ENCODE measurements at places on chromosomes 6 and 20.

DNA sequence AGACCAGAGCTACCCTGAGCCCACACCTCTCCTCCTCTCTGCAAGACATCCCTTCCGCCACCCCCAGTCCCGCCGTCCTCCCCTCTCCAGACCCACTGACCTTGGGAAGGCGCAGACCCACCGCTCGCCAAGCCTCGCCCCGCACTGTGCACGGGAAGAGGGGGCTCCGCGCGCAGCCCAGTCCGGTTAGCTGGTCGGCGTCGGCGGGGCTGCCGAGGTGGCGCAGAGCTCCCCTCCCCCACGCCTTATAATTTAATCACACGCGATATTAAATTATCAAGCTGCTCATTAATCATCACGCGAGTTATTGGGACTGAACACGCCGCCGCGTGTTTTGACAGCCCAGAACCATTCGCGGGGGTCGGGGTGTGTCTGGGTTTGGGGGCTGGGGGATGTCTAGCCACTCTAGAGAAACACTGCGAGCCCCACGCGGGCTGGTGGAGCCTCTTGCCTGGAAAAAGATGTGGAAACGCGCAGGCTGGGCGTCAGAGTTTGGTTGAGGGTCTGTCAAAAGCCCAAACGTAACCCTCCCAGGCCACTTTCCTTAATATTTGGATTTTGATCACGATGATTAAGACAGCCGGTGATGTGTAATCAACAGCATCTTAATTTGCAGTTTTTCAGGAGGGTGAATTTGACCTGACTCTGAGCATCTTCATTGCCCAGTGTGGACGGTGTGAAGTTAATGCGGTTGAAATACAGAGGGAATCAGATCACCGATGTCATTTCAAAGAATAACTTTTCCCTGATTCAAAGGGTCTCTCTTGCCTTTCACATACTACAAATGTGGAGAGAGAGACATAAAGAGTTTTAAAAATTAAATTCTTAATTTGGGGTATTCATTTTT, at the start of gene LINC00237:
Gene LINC00237, minus strand, starts transcription at position 188 of the 847 bp plus-strand sequence.
- DNase-seq, result no peak

DNA sequence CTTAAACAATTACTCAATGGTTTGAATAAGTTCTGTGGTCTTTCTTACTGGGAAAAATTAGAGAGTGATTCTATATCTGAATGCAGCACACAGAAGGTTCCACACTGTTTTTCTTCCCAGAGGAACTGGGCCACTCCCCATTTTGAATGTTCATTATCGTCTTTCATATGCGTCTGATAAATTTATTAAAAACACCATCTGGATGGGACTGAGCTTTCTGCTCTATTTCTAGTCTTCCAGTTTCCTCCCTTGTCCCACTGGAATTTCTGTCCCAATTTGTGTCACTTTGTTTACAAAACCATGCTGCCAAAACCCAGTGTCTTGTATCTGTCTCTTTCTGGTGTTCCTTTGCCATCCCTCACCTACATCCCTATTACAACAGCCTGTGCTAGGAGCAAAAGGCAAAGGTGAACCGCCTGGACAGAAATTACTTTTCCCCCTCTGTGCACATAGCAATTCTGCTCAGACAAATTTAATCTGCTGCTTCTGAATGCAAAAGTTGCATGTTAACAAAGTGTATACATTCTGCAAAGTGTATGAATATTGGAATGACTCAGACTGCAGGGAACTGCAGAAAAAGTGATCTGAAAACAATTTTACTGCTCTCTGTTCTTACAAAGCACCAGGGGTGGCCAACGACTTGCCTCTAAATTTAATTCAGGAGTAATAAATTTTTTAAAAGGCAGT, 333.6 kb downstream of the BTBD9 start:
- DNase-seq, result no peak

- no peak for DNase-seq
Measured at GRCh38 chr6:105744815-105745214, 341.3 kb upstream of the PRDM1 start.

DNA sequence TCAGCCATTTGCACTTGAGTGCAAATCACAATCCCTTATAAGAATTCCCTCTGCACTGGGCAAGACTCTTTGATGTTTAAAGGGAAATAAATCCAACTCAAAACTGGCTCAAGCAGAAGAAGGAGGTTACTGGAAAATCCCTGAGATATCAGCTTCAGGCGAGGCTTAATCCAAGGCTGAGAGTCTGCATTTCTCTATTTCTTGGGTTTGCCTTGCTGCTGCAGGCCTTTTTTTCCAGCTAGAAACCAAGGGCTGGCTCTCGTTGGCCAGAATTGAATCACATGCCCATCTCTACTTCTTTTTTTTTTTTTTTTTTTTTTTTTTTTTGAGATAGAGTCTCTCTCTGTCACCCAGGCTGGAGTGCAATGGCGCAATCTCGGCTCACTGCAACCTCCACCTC, 11.7 kb downstream of the HCK start:
- no peak for DNase-seq

- no peak for DNase-seq
Measured at GRCh38 chr6:44444853-44445252, 57.3 kb downstream of the CDC5L start.

- no peak for DNase-seq
Measured at GRCh38 chr6:11595903-11596302, 58.4 kb downstream of the TMEM170B start.

- DNase-seq, result no peak
Measured at GRCh38 chr6:158170656-158171081, 2.5 kb downstream of the GTF2H5 start.

DNA sequence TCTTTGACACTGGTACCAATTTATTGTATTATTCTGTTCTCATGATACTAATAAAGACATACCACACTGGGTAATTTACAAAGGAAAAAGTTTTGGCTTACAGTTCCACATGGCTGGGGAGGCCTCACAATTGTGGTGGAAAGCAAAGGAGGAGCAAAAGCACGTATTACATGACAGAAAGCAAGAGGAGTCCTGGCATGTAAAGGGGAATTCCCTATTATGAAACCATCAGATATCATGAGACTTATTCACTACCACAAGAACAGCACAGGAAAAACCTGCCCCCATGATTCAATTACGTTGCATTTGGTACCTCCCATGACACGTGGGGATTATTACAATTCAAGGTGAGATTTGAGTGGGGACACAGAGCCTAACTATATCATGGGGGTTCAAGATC, 43.4 kb downstream of the SLC22A2 start:
- DNase-seq, result no peak

GRCh38 chr6:35295521-35296315, 1.9 kb upstream of the DEF6 start:
- no peak for DNase-seq

GRCh38 chr20:16025084-16025483, 548.2 kb downstream of the KIF16B start:
- no peak for DNase-seq

DNA sequence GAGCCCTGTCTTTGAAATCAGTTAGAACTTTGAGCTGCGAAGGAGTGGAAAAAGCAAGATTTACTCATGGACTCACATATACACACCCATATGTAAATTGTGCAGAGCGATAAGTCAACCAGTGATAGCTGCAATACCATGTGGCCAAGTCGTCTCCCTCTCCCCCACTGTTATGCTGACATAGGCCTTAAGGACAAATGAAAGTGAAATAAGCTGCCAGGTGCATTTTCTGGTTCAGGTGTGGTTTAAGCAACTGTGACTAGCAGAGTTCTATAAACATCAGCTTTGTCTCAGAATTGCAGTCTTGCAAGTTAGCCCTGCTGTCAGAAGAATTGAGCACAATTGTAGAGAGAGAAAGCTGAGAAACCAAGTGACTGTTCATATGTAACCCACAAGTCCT, 9.6 kb downstream of the FAM83B start:
- DNase-seq, result no peak

- peak; percentile 82 for DNase-seq
Measured at GRCh38 chr20:3470627-3471396, at the start of gene ATRN. Gene ATRN (plus strand): TSS chr20:3471018. CDS start chr20:3471108, 90 bp downstream.

GRCh38 chr6:22583927-22584326, 14.6 kb downstream of the HDGFL1 start:
- no peak for DNase-seq

GRCh38 chr6:80974579-80974978, 777.9 kb downstream of the TENT5A start:
- no peak for DNase-seq

- DNase-seq, result no peak
Measured at GRCh38 chr20:64001607-64002011, 20.7 kb downstream of the PRPF6 start.

DNA sequence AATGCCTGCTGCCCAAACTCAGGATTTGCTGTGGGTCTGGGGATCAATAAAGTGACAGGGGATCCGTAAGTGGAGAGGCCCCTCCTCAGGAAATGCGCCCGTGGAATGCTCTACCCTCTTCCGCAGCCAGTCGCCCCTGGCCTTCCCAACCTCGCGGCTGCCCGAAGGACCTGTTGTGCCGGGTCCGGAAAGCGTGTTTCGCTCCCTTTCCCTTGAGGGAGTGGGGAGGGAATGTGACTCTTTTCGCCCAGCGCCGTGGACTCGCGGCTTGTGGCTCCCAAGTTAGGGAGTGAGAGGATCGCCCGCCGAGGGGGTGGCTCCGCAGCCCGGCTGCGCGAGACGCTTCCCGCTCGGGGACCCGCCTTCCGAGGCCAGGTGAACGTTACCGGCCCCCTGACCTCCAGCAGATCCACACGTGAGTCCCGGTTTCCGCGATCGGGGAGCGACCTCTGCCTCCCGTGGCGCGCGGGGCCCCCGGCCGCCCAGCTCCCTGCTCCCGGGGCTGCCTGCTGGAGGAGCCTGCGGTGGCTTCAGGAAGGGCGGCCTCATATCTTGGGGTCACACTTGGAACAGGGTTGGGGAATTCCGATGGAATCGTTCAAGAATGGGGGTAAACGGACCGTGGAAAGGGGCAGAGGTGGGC, 666 bp downstream of the TPD52L1 start:
- DNase-seq, result peak; percentile 20

DNA sequence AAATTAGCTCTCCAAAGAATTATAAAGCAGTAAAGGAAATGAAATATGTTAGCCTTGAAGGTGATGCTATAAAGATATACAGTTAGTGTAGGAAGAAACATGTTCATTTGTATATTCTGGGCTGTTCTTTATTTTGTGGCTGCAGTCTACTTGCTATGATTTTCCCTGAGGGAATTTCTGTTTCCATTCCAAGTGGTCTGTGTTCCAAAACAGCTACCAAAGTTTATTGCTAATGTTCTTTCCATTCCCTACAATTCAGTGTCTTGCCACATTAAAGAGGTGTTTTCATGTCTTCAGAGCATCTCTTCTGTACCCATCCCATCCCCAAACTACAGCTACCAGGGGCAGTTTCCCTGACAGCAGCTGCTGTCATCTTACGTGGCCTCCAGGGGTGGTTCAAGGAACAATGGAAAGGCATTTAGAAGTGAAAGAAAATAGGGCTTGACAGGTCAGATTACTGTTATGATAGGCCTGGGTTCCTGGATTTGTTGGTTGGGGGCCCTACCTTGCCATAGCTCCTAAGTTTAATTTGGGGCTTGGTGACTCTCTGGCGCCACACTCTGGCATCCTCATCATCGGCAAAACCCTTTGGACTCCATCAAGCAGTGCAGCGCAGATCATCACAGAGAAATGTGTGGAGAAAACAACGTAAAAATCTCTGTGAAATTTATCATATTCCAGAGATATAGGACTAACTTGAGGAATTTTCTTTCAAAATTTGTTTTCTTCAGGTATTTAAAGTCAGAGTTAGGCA, 33.8 kb upstream of the AIG1 start:
- no peak for DNase-seq

- no peak for DNase-seq
Measured at GRCh38 chr20:15807271-15807670, 766.0 kb downstream of the KIF16B start.

DNA sequence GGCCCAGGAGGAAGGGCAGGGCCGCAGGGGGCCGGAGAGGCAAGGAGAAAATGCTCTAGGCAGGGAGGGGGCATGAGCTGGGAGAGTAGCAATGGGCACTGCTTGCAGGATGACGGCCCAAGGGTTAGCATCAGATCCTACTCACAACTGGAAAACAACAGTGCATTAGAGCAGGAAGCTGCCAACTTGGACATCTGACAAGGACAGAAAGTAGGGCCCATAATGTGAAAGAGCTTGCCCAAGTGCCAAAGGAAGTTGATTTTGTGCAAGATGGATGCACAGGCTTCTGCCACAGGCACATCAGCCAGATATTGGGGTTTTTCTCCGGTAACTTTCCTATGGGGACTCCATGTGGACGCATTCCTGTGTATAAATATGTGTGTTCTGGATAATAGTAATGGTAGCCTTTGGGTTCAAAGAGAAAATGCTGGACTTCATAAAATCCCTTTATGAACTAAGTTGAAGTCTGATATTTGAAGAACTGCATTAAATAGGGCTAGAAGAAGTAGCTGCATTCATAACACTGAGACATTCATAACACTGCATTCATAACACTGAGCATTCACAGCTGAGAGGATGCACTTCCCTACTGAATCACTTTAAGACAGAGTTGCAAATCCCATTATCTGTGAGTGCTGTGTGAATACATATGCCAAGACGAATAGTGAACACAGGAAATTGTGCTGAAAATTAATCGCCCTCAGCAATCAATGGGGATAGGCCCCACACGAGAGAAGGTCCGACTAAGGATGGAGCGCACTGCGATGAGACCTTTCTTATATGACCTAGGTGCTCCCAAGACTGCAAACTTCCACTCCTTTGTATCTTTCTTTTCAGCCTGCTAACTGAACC, 235.6 kb upstream of the PRDM1 start:
- DNase-seq, result no peak

GRCh38 chr20:57953638-57954037, 243.8 kb upstream of the PMEPA1 start:
- no peak for DNase-seq

DNA sequence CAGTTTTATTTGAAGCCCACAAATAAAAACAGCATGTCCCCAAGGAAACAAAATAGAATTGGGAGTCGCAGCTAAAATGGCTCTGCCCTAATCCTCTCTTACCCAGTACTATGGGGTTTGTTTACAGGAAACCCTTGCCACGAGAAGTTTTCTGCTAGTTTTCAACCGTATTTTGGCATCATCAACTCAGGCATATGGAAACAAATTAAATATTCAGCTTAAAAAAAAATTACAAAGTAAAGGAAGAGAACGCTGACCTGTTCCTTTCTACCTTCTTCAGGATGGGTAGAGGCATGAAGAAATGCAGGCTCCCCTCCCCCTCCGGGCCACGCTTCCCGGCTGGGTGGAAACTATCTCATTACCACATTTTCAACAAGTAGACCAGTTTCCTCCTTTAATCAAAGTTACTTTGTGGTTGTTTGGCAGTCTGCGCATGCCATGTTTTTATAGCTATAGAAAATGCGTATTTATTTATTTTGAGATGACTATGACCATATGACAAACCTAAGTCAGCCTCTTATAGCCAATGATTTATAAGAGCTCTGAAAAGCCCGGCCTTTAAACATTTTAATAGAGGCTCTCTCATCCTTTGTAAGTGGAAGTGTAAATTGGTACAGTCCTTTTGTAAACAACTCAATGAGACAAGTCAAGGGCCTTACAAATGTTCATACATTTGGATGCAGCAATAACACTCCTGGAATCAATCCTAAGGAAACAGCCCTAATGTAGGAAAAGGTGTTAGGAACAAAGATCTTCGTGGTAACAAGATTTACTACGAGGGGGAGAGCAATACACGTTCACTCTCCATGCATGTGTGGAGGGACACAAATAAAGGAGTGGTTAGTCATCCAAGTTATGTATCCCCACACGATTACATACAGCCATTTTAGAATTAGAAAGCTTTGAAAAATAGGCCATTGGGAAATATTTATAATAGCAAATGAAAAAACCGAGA, 16.1 kb upstream of the ZNF217 start:
- no peak for DNase-seq

Measured in progenitor cell of endocrine pancreas (in vitro differentiated cells).